HS-5 (cell line): ENCODE measurements at places on chromosomes 6 and 20.

GRCh38 chr20:13930281-13930680, 60.1 kb downstream of the SEL1L2 start:
- DNase-seq: no peak

DNA sequence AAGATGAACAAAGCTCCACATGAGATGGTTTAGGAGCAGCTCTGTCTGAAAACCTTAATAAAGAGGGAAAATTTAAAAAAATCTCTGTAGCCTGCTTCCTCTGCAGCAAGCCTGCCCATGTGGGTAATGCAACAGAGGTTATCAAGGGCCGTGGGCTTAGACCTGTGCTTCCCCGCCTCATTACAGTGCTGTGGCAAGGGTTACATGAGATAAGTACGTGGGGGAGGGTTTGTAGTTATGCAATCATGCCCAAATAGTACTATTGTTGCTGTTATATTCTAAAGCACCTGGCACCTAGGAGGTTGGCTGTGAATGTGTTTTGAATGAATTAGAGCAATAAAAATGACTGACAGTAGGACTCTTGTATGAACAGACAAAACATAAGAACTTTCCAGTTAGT, 68.3 kb downstream of the PKHD1 start:
- DNase-seq: no peak

GRCh38 chr6:99185525-99185924, 163.9 kb downstream of the FAXC start:
- DNase-seq: no peak

GRCh38 chr6:21754891-21755290, 161.3 kb downstream of the SOX4 start:
- DNase-seq: no peak

DNA sequence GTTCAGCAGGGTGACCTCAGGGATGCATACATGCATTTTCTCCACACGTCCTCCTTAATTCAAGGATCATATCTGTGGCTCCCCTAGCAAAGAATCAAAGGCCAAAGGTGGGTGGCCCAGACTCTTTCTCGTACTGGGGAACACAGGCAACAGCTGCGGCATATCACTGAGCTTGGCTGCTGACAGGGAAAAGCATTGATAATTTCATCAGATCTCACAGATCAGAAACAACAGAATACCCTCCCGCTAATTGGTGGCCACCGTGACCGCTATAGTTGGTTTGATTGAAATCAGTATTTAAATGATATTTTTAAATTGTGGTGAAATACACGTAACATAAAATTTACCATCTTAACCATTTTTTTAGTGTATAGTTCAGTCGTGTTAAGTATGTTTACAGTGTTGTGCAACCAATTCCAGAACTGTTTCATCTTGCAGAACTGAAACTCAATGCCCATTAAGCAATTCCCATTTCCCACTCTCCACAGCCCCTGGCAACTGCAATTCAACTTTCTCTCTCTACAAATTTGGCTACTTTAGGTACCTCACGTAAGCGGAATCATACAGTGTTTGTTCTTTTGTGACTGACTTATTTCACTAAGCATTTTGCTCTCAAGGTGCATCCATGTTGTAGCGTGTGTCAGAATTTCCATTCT, 74.7 kb upstream of the TMEM170B start:
- DNase-seq: no peak

DNA sequence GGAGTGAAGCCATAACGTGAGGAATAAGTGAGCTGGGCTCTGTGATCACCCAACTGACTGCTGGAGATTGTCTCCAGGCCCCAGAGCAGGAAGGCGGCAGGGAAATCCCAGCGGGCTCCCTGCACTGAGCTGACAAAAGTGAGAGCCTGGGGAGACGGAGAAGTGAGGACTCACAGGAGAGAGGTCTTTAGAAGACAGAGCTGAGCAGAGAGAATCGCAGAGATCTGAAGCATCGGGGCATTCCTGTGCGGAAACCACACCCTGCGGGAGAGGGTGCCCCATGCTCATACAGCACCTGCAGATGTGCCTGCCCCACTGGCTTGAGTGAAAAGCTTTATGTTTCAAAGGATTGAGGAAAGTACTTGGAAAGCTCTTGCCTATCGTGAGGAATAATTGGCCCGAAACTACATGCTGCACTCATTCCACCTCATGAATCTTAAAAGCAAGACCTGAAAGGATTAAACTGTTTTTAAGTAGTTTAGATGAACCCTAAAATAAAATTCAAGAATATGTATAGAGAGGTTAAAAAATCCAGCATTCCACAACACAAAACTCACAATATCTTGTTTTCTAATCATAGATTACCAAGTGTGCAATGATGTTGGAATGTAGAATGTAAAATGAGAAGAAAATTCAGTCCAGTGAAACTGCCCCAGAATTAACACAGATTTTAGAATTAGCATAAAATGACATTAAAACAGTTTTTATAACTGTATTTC, 17.7 kb upstream of the THBS2 start:
- no peak for DNase-seq

DNA sequence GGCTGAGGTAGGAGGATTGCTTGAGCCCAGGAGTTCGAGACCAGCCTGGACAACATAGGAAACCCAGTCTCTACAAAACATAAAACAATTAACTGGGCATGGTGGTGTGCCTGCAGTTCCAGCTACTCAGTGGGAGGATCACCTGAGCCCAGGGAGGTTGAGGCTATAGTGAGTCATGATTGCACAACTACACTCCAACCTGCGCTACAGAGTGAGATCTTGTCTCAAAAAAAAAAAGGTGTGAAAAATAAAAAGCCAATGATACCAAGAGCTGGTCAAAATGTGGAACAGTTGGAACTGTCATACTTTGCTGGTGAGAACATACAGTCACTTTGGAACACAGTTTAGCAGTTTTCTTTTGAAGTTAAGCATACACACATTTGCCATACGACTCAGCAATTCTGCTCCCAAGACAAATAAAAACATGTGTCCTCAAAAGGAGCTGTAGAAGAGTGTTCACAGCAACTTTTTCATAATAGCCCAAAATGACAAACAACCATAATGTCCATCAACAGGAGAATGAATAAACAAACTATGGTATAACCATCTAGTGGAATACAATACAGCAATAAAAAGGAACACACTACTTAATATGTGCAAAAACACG, 21.6 kb upstream of the FKBP5 start:
- no peak for DNase-seq

DNA sequence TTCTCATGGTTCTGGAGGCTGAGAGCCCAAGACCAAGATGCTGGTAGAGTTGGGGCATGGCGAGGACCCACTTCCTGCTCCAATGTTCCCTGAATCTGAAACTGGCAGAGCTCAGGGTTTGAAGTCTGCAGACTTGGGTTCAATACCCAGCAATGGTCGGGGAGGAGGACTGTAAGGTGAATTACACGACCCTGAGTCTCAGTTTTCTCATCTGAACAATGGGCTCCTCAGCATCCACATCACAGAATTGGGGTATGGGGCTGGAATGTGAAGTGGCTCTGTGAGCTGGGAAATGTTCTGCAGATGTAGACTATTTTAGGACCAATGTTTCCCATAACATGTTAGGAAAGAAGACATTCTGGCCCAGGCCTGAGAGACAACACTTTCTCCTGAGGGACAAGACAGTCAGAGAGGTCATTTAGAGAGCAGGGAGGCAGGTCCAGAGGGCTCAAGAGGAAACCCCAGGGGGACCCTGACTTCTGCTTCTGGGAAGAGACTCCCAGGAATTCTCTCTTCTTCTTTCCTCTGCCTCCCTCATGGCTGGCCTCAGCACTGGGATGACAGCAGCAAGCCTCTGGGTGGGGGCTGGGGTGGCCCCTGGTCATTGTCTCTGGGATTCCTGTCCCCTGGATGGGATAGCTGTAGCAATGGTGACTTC, 141.3 kb upstream of the PMEPA1 start:
- DNase-seq: no peak

GRCh38 chr20:13274275-13274861, 53.3 kb downstream of the ISM1 start:
- no peak for DNase-seq

DNA sequence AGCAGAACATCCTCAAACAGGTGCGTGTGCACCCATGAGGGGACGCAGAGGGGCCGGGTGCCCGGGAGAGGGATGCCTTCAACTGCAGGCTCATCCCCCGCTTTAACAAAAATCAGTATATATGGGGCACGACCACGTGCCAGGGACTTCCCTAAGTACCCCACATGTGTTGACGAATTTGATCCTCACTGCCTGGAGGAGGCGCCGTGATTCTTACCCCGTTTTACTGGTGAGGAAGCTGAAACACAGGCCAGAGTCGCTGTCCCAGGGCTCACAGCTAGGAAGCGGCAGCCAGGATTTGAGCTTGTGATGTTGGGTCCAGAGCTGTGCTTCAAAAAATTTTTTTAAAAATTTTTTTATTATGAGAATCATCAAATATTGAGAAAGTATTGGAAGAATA, 44.8 kb downstream of the ITPR3 start:
- no peak for DNase-seq

DNA sequence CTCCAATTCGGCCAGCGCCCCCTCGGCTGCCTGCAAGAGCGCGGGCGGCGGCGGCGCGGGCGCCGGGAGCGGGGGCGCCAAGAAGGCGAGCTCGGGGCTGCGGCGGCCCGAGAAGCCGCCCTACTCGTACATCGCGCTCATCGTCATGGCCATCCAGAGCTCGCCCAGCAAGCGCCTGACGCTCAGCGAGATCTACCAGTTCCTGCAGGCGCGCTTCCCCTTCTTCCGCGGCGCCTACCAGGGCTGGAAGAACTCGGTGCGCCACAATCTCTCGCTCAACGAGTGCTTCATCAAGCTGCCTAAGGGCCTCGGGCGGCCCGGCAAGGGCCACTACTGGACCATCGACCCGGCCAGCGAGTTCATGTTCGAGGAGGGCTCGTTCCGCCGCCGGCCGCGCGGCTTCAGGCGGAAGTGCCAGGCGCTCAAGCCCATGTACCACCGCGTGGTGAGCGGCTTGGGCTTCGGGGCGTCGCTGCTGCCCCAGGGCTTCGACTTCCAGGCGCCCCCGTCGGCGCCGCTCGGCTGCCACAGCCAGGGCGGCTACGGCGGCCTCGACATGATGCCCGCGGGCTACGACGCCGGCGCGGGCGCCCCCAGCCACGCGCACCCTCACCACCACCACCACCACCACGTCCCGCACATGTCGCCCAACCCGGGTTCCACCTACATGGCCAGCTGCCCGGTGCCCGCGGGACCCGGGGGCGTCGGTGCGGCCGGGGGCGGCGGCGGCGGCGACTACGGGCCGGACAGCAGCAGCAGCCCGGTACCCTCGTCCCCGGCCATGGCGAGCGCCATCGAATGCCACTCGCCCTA, 963 bp downstream of the FOXF2 start:
- DNase-seq: no peak

DNA sequence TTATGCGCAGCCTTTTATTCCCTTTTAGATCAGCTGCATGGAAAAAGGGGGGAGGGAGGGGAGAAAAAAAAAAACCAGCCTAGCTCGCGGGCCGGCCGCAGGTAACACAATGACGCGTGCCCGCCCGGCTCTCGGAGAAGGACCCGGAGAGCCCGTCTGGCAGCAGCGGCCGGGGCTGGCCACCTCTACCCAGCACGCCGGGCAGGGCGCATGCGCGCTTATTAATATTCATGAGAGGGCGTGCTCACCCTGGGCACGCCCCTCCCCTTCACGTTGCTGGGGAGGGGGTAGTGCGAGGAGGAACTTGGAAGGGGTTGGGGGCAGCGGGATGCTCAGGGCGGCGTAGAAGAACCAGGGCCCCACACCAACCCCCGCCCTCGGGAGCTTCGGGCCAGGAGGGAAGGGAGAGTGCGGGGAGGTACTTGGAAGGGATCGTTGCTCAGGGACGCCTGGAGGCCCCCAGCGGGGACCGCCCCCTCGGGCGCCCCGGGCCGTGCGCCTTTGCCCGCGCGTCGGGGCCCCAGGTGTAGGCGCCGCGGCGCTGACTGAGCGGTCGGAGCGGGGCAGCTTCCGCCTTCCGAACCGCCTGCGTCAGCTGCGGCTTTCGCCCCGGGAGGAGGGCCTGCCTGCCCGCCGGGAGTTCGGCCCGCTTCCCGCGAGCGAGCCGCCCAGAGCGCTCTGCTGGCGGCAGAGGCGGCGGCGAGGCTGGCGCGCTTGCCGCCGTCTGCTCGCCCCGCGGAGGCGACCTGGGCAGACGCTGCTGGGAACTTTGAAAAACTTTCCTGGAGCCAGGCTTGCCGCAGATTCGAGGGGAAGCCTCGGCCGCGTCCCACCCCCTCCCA, at the start of gene JAG1:
Gene JAG1, minus strand, starts transcription at position 158 of the 842 bp plus-strand sequence. CDS start 469 bp downstream, outside the sequence.
- peak; percentile 74 for DNase-seq

DNA sequence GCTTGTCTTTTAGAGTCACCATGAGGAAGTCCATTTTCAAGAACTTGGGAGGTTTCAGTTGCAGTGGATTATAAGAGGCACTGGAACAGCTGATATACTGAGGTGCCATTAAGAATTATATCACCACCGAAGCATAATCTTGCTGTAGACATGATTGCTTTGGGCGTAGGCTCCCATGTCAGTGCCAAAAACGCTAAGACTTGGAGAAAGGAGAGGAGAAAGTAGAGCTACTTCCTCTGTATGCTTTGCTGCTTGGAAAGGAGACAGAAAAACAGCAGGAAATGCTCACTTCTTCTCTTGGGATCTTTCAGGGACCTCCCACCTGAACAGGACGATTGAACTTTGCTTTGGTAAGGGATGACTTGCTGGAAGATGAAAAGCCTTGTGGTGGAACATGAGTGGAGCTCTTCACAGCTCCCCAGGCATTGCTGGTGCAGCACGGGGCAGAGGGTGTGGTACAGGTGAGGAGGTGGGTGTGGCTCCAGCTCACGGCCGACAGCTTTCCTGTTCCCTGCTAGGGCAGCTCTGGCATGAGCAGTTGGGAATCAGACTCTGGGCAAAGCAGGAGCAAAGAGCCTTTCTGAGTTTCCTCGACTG, 190.4 kb upstream of the JAG1 start:
- no peak for DNase-seq

DNA sequence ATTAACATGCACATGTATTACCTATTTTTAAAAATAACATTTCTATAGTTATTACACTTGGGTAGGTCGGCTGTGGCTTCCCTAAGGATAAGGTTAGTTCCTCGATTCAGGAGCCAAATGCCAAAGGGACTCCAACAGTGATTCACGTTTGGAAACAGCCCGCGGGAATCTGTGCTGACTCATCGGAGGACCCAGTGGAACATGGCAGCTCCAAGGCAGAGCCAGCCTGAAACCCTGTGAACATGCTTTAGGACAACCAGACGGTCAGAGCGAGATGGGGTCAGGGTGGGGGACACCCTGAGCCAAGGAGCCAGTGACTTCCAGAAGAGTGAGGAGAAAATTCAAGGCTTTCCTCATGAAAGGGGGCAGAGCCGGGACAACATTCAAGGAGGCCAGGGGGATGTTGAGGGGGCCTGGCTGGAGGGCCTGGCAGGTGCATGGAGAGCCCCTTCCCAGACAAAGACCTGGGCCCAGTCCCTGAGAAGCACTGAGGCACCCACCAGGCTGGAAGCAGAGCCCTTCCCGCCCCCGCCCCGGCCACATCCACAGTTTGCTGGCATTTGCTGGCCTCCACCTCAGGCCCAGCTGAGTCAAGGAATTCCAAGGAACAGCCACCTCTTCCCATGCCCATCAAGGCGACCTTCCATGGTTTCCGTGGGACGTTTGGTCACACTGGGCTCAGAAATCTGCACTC, 133.2 kb downstream of the SNX5 start:
- DNase-seq: peak; percentile 66

DNA sequence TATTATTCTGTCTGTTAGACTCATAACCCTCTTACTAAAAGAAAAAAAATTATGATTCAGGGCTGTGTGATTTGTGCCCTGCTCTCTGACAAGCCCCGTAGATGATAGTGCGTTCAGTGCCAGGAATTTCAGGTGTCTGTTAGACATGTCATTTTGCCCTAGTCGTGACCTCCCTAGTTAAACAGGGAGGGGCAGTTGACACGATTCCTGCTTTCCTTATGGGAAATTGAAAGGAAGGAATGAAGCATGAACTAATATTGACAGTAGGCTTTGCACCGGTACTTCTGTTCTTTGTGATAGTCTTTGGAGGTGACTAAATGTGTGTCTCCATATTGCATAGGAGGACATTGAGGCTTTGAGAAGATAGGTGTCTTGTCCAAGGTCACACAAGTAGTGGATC, 26.3 kb downstream of the RPRD1B start:
- no peak for DNase-seq
